Kidney (tissue), 22 donors: ENCODE measurements at places on chromosomes 7 and 10. TPM values are rescaled to one million over a fixed set of nuclear protein-coding genes. Genes with fewer than 3 reads are reported as not detected.

The COBL gene
- 42.7 TPM for total RNA-seq

The ANKIB1 gene
- total RNA-seq = 59.0 TPM

The ARHGAP22 gene
- total RNA-seq = 6.6 TPM

The AZGP1 gene
- total RNA-seq = 10.0 TPM

The NEURL1 gene
- 1.2 TPM for total RNA-seq

The PTPRE gene
- 25.7 TPM for total RNA-seq

DNA sequence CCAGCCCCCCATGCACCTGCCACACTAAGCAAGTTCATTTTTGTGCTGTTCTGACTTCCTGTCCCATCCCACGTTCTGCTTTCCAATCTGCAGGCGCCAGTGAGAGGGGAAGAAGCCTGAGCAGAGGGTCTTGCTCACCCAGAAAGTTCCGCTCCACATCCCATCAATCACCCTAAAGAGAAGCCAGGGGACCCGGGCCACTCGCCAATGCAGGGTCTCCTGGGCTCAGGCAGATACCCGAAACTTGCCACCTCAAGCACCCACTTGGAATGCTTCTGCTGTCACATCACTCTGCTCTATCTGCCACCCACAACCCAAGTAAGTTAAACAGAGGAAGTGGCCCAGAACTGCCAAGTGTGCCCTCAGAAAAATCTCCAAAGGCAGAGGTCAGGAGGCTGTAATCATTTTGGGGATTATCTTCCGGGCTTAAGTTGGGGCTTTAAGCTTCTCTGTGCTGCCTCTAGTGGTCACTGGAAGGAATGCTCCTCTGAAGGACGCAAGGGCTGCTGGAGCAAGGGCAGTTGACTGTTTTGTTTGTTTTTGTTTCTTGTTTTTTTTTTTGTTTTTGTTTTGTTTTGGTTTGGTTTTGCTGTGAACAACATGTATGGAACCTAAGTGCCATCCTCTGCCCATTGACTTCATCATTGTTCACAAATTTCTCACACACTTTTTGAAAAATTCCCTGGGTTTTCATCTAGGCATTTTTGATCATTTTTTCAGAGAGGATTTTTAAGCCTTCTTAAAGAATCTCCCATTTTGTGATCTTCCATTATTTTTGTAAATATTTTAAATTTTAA lies 25.5 kb downstream of the PRR15 start:
- DNase-seq = peak; percentile 17

DNA sequence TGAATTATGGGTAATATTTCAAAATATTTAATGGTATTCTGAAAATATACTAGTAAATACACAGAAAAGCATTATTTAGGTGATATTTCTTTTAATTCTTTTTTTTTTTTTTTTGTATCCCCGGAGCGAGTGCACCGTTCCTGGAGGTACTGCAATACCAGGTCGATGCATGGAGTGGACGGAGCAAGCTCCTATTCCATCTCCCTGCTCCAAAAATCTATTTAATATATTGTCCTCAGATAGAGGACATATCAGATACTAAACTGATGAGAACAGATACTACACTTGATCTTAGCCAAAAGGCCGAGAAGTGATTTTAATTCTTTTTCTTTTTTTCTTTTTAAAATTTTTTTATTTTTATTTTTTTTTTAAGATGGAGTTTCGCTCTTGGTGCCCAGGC lies 10.8 kb downstream of the BTRC start:
- no peak for DNase-seq

- DNase-seq = peak; percentile 35
Observed at GRCh38 chr7:69622960-69623359, 24.7 kb downstream of the AUTS2 start.

DNA sequence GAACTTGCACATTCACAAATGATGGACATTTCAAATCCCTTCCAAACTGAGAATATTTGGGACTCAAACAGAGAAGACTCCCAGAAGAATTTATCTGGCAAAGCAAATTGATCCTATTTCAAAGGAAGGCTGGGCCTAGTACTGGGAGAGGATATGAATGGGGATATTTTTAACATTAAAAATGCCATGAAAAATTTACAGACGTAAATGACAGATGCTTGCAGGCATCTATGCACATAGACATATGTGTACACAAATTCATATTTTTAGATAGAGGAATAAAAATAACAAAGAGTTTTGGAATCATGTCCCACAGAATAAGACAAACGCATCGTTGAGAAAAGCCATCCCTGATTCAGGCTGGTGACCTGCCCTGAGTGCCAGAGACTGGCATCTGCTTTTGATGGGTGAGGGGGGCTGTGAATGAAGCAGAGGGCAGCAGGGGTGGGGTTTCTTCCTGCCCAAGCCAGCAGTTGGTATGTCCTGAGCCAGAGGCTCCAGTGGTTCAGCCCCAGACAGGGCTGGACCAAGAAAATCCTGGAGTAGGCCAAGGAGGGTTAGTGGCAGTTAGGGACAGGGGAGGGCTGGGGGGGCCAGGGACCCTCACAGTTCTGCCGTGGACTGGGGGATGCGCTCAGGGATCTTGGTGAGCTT lies 138.5 kb downstream of the SLIT1 start:
- DNase-seq = no peak

GRCh38 chr7:140039066-140039465 lies 23.7 kb downstream of the PARP12 start:
- no peak for DNase-seq

DNA sequence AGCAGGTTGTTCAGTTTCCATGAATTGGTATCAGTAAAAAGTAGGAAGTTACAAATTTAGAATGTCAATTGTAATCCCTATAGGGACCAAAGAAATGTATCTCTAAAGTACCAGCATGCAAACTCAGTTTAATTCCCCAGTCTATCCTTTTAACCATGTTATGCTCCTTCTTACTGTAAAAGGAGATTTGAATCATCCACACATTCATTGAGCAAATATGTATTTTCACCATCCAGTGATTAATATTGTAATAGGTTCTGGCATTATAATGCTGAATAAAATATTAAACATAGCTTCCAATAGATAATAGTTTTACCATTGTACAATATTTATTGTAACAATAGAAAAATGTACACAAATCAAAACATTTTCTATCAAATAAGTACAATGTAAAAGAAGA lies 228.2 kb upstream of the SEMA3A start:
- DNase-seq = no peak

GRCh38 chr7:134755422-134756022 lies 23.9 kb upstream of the CALD1 start:
- no peak for DNase-seq

- DNase-seq = no peak
Observed at GRCh38 chr7:94130716-94131115, 126.6 kb upstream of the BET1 start.

DNA sequence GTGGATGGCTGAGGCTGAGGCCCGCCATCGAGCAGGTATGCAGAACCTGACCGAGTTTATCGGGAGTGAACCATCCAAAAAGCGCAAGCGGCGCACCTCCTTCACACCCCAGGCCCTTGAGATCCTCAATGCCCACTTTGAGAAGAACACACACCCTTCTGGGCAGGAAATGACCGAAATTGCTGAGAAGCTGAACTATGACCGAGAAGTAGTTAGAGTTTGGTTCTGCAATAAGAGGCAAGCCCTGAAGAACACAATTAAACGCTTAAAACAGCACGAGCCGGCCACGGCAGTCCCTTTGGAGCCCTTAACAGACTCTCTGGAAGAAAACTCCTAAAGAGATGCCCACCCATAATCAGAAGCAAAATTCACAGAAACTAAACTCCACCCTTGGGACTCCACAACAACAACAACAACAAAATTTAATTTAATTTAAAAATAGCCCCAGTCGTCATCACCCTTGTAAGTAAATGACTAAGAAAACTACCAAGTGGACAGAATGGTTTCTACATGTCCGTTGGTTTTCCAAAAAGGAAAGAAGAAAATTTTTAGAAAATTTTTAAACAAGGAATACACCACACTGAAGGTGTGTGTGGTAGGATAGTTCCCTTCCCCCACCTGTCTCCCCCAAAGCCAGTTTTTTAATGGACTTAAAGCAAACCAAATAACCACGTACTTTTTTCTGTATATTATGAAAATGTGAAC lies 101.7 kb upstream of the YAE1 start:
- DNase-seq = no peak

- DNase-seq = no peak
Observed at GRCh38 chr10:1551636-1552338, 185.5 kb downstream of the ADARB2 start.

GRCh38 chr10:123561141-123561440 lies 105.1 kb upstream of the GPR26 start:
- DNase-seq = no peak

GRCh38 chr7:140610204-140611165 lies 30.1 kb downstream of the DENND2A start:
- peak; percentile 65 for DNase-seq

GRCh38 chr7:5296015-5296610 lies 13.4 kb downstream of the SLC29A4 start:
- no peak for DNase-seq

DNA sequence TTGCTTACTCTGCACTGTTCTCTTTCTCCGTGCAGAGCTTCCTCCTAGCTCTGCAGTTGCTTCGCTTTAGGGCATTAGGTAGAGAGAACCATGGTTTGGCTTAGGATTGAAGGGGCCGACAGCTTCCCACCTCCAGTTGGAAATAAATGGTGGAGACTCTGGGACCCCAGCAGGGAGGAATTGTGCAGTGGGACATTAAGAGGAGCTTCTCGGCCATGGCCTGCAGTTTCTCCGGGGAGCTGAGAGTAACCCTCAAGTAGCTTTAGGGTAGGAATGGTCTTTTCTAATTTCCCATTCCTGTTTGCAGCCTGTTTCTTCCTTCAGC lies 1.2 kb downstream of the SUFU start:
- DNase-seq = no peak

- DNase-seq = no peak
Observed at GRCh38 chr7:30309302-30309701, 24.9 kb downstream of the ZNRF2 start.

DNA sequence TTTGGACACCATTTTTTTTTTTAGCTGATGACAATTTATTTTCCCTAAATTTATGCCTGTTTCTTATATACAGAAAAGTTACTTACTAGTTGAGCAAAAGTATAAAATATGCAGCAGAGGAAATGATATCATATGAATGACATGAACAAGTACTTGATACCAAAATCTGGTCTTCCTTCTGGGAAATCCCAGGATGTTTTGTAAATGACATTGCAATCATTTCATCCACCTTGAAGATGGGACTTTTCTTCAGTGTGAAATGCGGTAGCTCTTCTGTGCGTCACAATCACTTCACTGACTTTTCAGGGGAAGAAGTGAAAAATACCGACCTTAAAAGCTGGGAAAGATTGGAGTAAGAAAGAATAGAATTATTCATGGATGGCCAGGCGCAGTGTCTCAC lies 23.8 kb downstream of the C1QL3 start:
- DNase-seq = no peak

GRCh38 chr10:5317547-5318107 lies 47.1 kb upstream of the UCN3 start:
- DNase-seq = peak; percentile 46

DNA sequence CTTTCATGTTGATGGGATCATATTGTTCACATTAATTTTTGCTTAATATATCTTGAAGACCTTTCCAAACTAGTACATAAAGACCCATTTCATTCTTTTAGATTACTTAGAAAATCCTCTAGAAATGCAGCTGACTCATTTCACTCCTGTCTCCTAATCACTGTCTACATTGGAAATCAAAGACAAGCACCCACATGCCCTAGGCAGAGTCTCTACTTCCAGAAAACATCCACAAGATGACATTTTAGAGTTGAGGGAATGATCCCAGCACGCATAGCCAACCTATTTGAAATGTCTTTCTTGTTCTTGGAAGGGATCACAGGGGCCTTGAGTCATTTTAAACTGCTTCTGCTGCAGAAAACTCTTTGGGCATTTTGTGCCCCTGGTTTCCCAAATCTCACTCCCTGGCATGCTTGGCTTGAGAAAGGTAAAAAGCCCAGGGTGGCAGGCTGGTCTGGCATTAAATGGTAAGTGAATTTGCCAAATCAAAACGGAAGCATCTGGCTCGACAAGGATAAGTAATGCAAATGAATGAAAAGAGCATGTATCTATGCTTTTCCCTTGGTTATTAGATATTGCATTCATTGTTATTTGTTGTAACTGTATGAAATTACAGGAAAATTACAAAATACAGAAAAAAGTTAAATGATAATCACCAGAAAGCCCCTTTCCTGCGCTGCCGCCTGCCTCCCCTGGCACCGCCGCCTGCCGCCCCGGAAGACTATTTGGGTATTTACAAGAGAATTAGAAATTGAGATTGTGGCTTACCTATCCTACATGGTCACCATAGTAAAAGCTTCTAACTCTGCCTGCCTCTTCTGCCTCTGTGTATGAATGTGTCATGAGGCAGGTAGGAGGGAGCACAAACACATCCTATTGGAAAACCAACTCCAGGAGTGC lies 225.3 kb downstream of the PTEN start:
- DNase-seq = no peak

DNA sequence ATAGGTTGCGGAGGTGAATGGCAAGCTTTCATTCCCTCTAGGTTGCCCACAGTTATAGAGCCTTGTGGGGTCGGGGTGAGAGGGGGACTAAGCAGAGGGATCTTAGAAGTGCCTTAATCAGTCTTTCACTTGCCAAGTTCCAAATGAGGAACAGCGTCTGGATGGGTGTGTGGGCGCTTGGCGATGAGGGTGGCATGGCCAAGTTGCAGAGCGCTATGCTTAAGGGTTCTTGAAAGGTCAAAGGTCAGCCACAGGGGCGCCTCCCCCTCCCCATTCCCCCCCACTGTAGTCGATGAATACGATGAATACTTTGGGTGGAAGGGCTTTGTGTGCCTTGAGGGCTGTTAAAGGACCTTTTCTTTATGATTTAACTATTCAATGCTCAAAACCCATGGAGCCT lies 185.0 kb downstream of the TCF7L2 start:
- DNase-seq = no peak

GRCh38 chr10:48683868-48684267 lies 805 bp upstream of the WDFY4 start:
- DNase-seq = no peak
